ENCODE measurements at places on chromosomes 11 and 22. TPM values are rescaled to one million over a fixed set of nuclear protein-coding genes. Genes with fewer than 3 reads are reported as not detected.

- DNase-seq: no peak
Measured at GRCh38 chr11:64263947-64264317, 12.6 kb downstream of the PLCB3 start.

DNA sequence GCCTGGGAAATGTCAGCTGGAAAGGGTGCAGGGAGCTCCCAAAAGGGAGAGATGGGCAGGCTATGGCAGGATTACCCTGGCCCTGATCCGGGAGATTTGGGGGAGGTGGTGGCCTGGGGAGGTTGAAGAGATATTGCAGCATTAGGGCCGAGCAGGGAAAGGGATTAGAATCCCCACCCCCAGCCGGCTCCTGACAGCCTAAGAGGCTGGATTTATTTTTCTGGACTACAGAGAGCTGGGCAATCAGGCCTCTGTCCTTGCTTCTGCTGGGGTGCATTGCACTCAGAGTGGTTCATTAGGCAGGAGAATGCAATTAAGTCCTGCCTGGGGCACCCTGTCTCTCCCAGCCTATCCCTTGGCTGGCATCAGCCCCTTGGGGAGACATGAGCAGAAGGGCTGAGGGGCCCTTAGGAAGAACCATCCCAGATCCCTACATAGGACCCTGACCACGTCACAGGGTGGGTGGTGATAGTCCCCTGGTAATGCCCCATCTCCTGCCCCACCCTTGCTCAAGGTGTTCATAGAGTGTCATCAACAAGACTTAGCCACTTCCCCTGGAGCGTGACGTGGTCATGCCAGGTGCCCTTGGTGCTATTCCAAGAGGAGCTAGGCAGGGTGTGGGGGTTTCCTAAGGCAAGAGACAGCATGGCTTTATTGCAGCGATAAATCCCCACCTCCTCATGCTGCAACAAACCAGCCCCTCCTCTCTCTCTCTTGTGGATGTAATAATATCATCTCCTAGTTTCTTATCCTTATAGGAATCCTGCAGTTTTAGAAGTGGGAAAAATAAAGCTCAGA lies 38.4 kb upstream of the KLHL35 start:
- DNase-seq: no peak

The ART1 gene
- not detected for total RNA-seq

- peak; percentile 89 for DNase-seq
Measured at GRCh38 chr11:76770642-76771445, 12.3 kb upstream of the TSKU start.

DNA sequence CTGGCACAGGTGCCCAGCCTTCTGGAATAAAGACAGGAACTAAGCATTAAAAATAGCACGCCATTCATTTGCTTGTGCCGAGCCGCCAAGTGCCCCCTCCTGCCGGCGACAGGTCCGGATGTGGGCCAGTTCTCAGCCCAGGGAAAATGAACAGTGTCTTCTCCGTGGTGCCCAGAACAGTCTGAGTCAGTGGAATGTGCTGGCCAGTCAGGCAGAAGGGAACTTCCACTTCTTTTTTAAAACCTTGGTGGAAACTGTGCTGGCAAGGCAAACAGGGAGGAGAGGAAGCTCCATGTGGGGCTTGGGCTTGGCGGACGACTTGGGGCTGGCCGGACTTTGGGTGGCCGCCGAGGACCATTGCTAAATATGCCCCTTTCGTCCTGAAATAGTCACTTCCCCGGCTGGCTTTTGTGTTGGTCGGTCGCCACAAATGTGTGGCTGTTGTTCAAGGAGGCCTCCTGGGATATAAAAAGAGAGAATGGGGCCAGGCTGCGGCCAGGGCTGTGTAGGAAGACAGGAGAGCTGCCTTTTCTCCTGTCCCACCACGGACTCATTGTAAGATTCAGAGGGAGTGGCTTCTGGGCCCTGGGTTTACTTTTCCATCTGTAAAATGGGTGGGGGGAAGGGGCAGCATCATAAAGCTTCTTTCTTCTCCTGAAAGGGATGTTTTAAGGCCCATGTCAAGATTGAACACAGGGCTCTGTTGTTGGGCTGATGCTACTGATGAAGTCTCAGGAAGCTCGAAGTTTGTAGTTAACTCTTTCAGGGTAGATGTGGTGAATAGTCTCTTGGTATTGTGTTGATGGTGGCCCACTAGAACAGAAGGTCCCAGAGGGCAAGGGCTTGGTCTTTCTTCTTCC lies 101.0 kb downstream of the PTPRJ start:
- peak; percentile 86 for DNase-seq

- peak; percentile 57 for DNase-seq
Measured at GRCh38 chr22:37623075-37624016, 14.7 kb downstream of the GGA1 start.

- DNase-seq: peak; percentile 24
Measured at GRCh38 chr11:36449561-36450096, 60.4 kb downstream of the TRAF6 start.

The ANO5 gene
- 0.16 TPM for total RNA-seq

The CABP7 gene
- not detected for total RNA-seq

GRCh38 chr11:9030601-9031000 lies 26.8 kb upstream of the NRIP3 start:
- no peak for DNase-seq

GRCh38 chr22:43182726-43183125 lies 4.2 kb downstream of the TTLL12 start:
- no peak for DNase-seq

- DNase-seq: no peak
Measured at GRCh38 chr22:36907253-36908195, 5.9 kb upstream of the CSF2RB start.

GRCh38 chr11:106379712-106380111 lies 302.2 kb downstream of the AASDHPPT start:
- DNase-seq: no peak

DNA sequence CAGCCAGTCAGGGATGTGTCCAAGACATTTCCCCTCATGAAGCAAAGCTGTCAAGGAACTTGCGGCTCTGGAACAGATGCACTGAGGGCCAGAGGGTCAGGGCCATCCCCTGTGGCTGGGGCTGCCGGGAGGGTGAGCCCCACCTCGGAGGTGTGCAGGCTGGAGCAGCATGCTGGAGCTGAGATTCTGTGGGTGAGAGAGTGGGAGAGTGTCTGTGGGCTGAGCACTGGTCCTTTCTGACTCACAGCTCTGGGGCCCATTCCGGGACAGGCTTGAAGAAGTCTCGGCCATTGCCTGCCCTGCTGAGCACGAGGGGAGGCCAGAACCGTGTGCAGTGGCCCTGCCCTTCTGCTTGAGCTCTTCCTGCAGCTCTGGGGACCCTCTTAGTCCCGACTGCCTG lies 2.1 kb downstream of the OMP start:
- no peak for DNase-seq

- no peak for DNase-seq
Measured at GRCh38 chr11:93608364-93608763, 53.1 kb upstream of the CEP295 start.

The CCND1 gene
- 770 TPM for total RNA-seq

DNA sequence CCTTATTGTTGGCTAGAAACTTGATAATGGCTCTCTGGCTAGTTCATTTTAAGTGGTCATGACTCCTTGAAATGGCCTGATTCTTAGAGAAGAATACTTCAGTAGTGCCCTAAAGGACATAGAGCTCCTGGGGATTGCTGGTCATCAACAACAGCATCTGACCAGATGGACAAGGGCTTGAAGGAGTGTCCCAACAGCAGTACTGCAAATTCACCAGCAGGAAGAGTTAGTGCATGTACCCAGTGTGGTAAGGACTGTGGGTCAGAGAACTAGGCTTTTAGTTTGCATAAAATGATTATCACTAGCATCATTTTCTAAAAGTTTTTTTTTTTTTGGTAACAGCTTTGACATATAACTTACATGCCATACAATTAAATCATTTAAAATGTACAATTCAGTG lies 39.5 kb upstream of the CUL5 start:
- no peak for DNase-seq

DNA sequence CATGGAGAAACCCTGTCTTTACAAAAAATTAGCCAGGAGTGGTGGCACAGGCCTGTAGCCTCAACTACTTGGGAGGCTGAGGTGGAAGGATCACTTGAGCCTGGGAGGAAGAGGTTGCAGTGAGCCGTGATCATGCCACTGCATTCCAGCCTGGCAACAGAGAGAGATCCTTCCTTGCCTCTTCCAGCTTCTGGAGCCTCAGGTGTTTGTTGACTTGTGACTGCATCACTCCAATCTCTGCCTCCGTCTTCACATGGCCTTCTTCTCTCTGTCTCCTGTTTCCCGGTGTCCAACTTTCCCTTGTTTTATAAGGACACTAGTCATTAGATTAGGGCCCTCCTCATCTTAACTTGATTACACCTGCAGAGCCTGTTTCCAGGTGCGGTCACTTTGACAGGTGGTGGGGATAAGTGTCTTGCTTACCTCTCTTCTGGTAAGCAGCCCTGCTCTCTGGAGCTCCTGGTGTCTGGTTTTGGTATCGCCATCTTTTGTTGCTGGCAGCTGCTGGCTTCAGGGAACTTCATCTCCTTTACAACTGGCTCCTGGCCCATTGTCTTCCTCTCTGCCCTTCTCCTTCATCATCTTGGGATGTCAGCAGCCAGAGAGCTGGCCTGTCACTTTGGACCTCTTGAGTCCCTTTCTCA lies 8.2 kb upstream of the USP2 start:
- no peak for DNase-seq

DNA sequence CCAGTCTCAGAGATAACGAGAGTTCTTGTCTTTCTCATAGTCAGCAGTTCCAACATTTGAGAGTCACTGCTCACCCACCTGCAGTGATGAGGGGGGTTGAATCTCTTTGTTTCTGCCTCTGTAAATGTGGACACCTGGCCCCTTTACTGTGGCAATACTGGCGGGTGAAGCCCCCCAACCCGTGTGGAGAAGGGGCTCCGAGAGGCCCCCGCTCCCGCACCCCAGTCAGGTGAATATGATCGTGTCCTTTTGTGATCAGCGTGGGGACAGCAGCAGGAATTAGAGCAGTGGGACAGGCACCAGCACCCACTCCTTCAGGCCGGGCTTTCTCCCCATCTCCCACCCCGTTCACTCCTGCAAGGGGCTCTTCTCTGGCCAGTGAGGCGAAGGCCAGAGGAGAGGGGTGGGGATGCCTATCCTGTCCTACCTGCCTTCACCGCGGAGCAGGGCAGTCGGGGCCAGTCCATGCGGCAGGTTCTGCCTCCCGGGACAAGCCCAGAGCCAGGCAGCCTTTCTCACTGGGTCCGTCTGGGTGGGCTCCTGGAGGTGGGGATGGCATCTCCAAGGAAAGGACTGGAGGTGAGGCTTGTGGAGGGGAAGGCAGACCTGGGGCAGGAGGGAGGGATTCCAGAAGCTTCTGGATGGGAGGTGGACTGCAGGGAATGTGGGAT lies 12.7 kb upstream of the CELSR1 start:
- no peak for DNase-seq

DNA sequence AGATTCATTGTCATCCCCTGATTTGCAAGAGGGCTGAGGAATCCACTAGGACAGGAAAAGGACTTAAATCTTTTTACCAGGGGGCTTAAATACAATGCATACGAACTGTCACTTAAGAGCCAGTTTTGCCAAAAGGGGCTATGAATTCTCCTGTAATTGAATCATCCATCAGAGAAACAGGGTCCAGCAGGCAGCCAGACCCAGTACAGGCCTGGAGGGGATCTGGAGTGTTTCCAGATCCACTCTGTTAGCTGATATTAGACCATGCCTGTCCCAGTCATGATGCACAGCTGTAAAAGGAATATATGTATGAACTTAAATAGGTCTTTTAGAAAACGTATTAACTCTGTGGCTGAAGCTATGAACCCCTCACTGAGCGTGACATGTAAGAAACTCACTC lies 53.8 kb upstream of the PRSS23 start:
- no peak for DNase-seq

DNA sequence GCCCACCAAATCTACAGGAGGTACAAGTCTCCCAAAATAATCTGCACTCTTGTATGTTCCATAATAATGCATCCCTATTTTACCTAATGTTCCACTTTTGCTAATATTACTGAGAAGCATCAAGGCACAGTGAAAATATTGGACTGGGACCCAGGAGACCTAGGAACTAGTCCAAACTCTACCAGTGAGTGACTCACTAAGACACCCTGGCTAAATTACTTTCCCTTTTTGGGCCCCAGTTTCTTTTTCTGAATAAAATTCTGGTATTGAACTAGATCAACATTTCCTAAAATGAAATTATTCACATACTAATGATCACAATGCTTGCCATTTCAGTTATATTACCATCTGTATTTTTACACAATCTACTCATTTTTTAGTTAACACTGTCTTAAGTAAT lies 19.6 kb downstream of the THAP12 start:
- peak; percentile 45 for DNase-seq

The SAMM50 gene
- total RNA-seq: 54.3 TPM

DNA sequence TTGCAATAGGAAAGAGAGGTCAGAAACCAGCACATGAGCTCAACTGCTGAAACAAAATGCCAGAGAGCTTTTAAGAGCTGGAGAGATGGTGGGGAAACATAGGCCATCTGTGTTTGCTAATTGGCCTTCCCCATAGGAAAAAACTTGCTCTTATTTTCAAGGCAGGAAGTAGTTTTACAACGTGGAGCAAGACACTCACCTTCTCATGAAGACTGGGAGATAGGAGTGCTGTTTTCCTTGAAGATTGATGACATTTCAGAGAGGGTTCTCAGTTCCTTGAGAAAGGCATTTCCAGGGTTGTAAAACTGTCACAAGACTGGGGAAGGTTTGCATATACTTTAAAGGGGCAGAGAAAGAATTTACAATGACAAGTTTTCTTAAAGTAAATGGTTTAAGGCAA lies 586.3 kb upstream of the RAG2 start:
- DNase-seq: no peak

GRCh38 chr11:102423936-102424335 lies 28.6 kb downstream of the TMEM123 start:
- DNase-seq: no peak

GRCh38 chr11:133957900-133958299 lies 1.1 kb upstream of the IGSF9B start:
- DNase-seq: no peak

The CHRNA10 gene
- 1.1 TPM for total RNA-seq

The OSBP gene
- total RNA-seq: 35.5 TPM

The DEFB131B gene
- total RNA-seq: not detected

DNA sequence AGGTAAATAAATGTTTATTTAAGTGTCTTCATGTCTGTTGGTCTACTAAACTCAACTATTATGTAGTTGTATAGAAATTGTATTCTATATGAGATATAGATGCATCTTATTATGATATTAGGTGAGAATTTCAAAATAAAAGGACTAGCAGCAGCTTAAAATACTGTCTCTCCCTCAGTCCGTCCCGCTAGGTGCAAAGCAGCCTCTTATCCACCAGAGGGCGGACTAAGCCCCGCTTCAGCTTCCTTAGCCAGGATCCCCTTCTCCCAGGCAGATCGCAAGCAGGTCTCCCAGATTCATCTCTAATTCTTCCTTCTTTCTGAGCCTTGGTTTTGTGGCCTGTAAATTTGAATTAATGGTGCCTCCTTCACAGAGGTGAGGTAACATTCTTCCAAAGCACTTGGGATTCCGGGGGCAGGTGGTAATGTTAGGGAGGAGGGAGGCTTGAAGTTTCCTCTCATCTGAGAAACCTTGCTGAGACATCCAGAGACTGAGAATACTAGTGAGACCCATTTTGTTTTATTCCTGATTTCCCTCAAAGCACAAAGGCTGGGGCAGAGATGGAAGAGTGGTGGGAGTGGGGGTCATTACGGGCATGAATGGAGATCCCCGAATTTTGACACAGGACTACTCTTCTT lies 13.5 kb upstream of the INSC start:
- peak; percentile 81 for DNase-seq

GRCh38 chr11:121625777-121626506 lies 173.2 kb upstream of the SORL1-AS1 start:
- DNase-seq: peak; percentile 80

The FAM181B gene
- 0.25 TPM for total RNA-seq

GRCh38 chr22:45083659-45084305 lies 74.0 kb upstream of the PHF21B start:
- DNase-seq: peak; percentile 64

The RBMXL2 gene
- total RNA-seq: not detected

The TBX1 gene
- total RNA-seq: 2.8 TPM
